GDM1 (cell line): ENCODE measurements at places on chromosomes 3 and 15.

GRCh38 chr3:141392897-141393734 lies 24.8 kb downstream of the ZBTB38 start:
- DNase-seq: no peak

- peak; percentile 15 for DNase-seq
Measured at GRCh38 chr3:41137686-41138111, 61.6 kb upstream of the CTNNB1 start.

DNA sequence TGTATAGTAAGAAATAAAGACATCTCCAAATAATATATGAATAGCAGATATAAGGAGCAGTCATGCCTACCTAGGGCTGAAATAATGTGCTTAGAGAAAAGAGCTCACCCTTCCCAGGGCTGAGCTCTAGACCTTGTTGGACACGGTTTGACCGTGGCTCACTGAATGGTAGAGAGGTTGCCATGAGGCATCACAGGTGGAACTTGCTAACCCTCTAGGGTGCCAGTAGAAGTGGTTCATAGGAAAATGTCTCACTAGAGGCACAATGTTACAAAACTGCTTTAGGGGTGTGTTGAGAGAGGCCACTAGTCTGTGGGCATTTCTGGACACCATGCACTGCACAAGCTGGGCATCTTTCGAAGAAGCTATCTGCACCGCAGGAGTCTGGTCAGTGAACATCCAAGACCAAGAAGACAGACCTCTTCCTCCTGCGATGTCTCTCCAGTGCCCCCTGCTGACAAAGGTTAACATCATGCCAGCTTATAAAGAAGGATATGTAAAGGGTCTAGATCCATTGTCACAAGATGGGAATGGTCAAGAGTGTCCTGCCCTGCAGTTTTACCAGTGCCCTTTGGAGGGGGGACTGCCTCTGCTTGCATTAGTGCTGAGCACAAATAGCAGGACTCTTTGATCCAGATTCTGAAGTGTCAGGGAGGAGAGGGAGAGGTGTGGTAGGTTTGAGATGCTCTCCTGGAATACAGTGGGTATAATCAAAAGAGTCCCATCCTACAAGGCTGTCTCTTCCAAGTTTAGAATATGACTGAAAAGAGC lies 266.8 kb downstream of the ZNF385D start:
- peak; percentile 12 for DNase-seq

DNA sequence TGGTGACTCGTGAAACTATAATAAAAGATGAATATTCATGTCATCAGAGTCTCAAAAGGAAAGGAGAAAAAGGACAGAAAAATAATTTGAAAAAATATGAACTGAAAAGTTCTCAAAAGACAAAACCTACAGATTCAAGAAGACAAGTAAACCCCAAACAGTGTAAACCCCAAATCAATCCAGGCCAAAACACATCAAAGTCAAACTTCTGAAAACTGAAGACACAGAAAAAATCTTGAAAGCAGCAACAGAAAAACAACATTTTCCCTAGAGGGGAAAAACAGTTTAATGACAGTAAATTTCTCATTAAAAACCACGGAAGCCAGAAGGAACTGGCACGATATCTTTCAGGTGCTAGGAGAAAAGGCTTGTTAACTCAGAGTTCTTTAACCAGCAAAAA lies 143.8 kb downstream of the PEAK1 start:
- no peak for DNase-seq

- DNase-seq: no peak
Measured at GRCh38 chr3:42035816-42036482, 55.2 kb upstream of the TRAK1 start.

GRCh38 chr3:54223063-54223462 lies 100.7 kb downstream of the CACNA2D3 start:
- DNase-seq: no peak

DNA sequence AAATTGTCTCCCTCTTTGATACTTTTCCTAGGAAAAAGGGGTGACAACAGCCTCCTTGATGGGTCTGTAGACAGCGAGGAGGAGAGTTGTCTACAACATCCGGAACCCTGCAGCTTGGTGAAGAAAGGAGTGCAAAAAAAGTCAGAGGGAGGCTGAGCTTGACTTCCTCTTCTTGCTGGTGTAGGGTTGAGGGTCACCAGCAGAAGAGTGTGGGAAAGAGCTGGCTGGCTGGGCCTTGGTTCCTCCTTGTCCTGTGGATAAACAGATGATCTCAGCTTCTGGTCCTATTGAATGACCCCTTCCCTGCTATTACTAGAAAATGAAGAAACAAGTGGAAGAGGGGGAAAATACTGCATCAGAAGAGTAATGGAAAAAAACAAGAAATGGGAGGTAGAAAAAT lies 20.4 kb downstream of the SLC7A14 start:
- no peak for DNase-seq

GRCh38 chr15:61796056-61796455 lies 264.2 kb downstream of the VPS13C start:
- DNase-seq: no peak

DNA sequence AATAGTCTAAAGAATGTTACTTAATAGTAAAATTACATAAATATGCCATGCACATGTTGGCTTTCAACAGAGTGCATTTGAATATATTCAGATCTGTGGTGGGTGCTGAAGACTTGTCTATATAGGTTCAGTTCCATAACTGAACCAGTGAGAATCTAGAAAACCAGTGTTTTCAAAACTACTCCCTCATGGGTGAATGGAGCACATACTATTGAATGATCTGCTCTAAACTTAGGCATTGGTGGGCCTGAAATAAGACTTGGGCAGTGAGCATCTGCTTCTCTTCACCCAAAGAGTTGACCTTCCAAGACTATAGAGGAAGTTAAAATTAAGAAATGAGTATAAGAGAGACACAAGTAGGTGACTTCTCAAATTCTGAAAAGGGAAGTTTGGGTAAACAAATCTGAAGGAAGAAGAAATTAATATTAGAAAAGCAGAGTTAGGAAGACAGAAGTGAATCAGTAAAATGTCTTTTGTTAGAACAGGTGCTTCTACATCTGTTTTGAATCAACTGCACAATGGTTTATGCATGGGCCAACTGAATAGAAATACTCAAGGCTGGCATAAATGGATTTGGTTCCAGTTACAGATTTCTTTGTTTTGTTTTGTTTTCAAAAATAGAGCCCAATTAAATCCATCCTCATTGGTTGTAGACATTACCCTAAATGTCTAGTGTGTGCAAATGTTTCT lies 19.3 kb downstream of the ALCAM start:
- no peak for DNase-seq

GRCh38 chr15:63232405-63232804 lies 43.0 kb downstream of the RAB8B start:
- no peak for DNase-seq

GRCh38 chr15:50137330-50137761 lies 18.3 kb upstream of the ATP8B4 start:
- DNase-seq: no peak

DNA sequence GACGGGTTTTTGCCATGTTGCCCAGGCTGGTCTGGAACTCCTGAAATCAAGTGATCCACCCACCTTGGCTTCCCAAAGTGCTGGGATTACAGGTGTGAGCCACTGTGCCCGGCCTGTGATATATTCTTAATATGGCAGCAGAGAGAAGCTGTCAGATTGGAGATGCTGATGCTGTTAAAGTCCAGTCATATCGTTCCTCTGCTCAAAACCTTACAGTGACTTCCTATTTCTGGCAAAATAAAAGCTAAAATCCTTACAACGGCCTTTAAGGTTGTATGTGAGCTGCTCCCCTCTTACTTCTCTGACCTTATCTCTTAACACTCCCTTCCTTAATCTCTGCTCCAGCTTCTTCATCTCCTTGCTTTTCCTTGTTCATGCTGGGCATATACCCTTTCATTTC lies 26.6 kb upstream of the MGA start:
- no peak for DNase-seq

DNA sequence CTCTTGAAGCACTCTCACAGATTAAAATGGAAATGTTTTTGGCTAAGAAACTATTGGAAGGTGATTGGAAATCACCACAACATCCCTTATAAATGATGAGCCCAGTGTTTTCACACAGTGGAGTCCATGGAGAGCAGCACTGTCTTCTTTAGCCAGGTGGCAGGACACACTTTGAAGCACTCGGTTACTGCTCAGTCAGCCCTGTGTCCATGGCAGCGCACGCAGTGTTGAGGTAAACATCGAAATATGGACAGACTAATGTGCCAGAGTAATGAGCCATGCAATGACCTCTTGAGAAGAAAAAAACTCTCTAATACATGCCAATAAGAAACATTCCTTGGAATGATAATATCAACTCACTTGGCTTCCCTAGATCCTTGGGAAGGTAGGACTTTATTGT lies 66.6 kb downstream of the TGFBR2 start:
- no peak for DNase-seq

GRCh38 chr3:72223116-72223515 lies 438.2 kb upstream of the PROK2 start:
- no peak for DNase-seq

DNA sequence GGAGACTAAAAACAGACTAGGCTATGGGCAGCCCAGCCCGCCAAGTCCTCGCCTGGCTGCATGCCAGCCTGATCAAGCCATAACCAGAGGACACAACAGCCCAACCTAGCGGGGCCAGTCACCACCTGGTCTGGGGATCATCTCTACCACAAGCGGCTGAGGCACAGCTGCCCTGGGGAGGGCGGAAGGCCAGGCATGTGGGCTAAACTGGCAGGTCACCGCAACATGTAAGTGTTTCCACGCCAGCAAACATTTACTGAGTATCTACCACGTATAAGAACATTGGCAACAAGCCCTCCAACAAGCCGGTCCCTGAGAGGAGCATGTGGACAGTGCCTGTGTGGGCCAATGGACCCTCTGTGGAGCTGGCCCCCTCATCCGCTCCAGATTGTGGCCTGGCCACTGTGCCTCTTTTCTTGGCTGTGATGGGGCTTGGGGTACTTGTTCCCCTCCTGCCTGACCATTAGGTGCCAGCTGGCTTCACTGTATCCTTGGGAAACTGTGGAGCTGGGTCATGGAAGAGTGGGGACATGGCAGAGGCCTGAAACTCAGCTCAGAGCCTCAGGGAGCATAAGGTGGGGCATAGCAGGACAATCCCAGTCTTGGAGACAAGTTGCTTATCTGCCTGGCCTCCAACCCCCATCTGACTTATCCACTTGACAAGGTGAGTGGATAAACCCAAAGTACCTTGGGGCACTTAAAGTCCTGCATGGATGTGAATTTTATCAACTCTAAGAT lies 9.0 kb downstream of the UBXN7 start:
- no peak for DNase-seq

GRCh38 chr15:70180186-70180875 lies 82.6 kb upstream of the TLE3 start:
- no peak for DNase-seq

DNA sequence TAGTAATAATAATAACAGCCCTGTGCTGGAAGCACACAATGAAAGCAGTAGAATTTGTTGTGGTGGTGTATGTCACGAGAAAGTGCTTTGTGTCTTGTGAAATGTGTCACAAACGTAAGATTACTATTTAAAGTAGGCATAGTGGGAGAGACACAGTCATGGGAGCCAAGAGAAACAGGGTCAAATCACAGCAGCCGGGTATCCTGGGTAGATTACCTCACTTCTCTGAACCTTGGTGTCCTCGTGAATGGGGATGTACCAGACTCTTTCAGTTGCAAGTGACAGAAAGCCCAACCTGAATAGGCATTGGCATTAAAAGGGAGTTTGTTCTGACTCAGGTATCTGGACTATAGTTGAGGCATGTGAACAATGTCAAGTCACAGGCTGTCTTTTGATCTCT lies 29.1 kb upstream of the SRGAP3 start:
- DNase-seq: no peak

DNA sequence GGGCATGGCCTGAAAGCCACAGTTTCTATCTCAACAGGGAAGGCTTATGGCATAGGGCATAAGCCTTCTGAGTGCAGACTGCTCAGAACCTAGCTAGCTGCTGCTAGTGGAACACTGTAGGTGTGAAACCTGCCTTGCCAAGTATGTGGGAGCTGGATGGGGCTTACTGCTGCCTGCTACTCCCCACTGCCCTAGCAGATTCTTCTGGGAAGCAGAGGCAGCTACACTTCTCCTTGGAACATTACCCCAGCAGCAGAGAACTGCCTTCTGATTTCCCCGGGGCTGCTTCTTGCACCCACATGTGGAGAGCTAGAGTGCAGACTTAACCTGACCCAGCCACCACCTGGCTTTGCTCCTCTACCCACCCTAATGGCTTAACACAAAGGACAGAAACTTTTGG lies 215.7 kb downstream of the POLQ start:
- DNase-seq: no peak

GRCh38 chr3:4804161-4805058 lies 174.8 kb upstream of the BHLHE40 start:
- no peak for DNase-seq

- DNase-seq: no peak
Measured at GRCh38 chr3:160125258-160125657, 100.0 kb upstream of the C3orf80 start.

DNA sequence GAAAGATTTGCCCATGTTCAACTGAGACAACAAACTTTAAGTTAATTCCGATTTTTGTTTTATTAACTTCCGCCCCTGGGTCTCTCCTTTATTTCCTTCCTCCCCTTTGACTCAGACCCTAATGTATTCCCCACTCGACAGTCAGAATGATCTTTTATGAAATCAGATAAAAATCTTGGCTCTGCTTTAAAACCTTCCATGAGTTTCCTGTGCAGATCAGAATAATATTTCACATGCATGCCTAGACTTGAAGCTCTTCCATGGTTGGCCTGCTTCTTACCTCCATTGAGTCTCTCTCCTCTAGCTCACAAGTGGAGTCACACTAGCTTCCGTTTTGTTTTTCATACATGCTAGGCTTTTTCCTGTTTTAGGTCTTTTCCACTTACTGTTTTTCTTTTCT lies 116.8 kb upstream of the SPATA16 start:
- no peak for DNase-seq

GRCh38 chr15:96524676-96525417 lies 194.3 kb downstream of the NR2F2 start:
- DNase-seq: no peak

GRCh38 chr3:7203969-7204847 lies 343.3 kb downstream of the GRM7 start:
- DNase-seq: no peak

DNA sequence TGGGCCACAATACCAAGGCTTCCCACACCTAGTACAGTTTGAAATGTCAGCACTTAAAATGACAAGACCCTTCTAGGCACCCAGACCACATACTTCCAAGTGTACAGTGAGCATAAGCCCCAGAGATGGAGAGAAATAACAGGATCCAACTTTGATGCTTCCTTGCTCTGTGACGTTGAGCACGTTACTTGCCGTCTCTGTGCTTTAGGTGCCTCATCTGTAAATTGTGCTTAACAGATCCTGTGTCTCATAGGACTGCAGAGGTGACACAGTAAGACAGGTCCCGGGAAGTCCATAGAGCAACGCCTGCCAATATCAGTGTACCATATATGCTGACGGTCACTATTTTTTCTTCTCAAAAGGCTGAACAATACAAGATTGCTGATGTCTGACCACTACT lies 59.1 kb downstream of the LRIG1 start:
- no peak for DNase-seq

DNA sequence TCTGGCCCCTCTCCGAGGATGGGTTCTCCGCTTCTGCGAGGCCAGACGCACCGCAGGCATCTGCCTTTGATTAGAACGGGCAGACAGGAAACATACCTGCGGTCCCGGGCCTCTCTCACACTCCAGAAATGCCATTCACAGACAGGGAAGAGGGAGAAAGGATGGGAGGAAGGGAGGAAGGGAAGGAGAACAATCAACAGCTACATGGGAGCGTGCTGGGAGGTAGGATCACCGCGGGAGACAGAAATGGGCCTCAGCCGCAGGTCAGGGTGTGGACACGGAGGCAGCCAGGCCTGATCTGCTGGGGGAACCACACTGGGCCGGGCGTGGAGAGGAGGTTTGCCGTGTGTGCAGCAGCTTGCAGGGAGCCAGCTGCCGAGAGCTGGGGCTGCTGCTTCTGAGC lies 90.7 kb upstream of the RGMA start:
- no peak for DNase-seq

- DNase-seq: no peak
Measured at GRCh38 chr15:92625251-92625980, 30.2 kb downstream of the FAM174B start.
